Activated CD8-positive, alpha-beta T cell treated with anti-CD3 and anti-CD28 coated beads for 36 hours (primary cell): ENCODE measurements at places on chromosomes 12 and 14. TPM values are rescaled to one million over a fixed set of nuclear protein-coding genes. Genes with fewer than 3 reads are reported as not detected.

- DNase-seq: peak; percentile 20
Observed at GRCh38 chr12:28872654-28873268, 276.3 kb upstream of the FAR2 start.

DNA sequence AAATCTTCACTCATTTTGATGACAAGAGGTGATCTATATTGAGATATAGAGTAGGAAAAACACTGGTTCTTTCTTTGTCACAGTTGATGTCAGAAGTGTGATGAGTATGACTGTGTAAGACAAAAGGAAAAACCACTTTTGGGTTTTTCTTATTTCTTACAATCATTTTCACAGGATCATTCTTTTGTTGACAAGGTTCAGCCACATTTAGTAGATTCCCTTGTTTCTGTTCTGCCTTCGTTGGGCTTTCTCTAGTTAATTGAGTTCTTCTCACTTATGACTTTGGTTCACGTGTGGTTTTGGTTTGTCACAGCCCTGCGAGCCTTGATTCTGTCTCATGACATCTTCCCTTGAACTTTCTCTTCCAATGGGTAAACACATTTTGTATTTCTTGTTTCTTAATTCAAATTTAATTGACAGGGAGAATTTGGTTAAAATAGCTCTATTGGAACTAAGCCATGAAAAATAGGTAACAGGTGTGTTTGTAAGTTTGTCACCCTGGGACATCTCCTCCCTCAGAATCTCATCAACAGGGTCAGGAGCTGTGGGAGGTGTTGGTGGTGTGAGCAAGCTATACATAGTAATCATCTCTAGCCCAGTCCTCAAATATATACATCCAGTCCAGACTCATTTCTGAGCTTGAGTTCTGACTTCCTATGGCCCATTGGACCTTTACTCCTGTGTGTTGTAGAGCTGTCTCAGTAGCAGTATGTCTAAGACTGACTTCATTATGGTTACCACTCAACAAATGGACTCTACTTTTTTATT lies 255.3 kb downstream of the BMP4 start:
- DNase-seq: no peak

DNA sequence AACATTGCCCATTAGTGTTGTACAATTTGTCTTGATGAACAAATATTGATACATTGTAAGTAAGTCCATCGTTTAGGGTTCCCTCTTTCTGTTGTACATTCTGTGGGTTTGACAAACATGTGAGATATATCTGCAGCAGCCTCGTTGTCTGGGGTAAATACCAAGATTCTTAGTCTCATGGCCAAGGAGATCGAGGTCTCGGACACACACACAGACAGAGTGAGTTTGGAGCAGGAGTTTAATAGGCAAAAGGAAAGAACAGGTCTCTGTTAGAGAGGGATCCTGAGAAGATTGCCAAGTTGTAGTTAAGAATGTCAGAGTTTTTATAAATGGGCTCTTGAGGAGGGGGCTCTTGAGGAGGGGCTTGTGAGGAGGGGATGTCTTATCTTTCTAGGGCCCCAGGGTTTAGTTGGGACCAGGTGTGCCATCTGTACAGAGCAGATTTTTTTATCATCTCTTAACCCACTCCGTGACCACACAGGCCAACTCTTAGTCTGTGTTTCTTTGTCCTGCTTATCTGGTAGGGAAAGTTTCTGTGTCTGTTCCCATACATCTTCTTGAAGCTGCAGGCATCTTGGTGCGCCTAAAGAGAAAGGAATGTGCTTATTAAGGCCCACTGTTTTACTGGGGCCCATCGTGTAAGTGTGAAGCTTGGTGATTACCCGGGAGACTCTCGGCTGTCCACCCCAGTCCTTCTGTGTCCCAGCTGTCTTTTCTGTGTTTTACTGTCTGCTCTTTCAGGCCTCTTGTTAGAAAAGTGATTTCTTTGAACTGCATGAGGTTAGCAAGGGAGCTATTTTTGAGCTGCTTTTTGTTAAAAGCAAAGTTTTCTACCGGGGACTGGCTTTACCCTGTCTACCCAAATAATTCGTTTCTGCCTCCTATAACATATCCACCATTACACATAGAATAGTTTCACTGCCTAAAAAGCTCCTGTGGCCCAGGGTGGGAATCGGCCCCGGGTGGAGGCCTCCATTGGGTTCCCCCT lies 22.4 kb upstream of the CLEC2D start:
- DNase-seq: peak; percentile 20

DNA sequence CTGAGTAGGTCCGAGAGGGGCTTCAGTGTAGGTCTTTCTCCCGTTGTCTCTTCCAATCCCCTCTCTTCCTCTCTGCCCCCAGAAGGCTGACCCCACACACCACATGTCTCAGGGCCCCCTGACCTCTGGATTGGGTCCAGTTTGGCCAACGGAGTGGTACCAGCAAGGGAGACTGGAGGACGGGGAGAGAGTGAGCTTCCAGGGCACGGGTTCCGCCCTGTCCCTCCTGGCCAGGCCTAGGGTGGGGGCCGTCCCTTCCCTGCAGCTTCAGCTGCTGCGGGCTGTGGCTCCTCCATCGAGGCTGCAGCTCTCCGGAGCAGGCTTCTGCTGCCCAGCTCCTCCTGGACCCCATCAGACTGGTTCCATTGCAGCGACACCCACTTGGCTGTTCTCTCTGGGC lies 17.4 kb downstream of the FZD10 start:
- no peak for DNase-seq

DNA sequence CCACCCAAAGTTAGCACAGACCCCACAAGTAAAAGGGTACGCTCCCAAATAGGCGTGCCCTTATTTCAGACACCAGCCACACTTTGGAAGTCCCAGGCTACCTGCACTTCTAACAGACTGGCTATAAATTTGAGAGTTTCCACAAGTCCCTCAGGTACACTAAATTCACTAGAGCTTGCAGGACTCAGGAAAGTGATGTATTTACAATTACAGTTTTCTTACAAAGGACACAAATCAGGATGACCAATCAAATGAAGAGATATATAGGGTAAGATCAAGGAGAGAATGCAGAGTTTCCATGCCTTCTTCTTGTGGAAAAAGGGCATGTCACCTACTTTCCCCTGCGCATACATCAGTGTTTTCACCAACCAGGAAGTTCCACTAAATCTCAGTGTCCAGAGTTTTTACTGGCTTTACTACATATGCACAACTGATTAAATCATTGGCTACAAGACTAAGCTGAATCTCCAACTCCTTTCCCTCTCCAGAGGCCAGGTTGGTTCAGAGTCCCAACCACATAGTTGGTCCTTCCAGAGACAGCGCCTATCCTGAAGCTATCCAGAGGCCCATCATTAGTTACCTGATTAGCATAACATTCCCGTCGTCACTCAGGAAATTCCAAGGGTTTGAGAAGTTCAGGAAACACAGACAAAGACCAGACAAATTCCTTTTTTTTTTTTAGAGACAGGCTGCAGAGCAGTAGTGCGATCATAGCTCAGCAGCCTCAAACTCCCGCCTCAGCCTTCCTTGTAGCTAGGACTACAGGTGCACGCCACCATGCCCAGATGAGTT lies 84.2 kb downstream of the DENND5B start:
- DNase-seq: no peak

DNA sequence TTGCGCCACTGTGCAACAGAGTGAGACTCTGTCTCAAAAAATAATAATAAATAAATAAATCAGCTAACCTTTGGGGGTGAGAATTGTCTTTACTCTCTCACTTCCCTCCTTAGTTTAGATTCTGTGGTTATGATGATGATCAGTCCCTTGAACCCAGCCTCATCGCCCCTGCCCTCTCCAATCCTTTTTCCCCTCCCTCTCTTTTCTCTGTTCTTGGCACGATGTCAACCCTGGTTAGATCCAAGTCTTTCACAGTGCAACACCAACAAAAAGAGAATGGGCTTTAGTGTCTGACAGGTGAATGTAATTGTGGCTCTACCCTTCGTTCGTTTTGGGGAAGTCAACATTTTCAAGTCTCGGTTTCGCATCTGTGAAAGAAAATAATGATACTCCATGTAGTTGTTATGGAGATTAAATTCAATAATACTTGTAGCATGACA lies 59.0 kb downstream of the NTN4 start:
- no peak for DNase-seq

- no peak for DNase-seq
Observed at GRCh38 chr14:36652542-36653201, 9.0 kb upstream of the PAX9 start.

GRCh38 chr14:59585891-59586554 lies 9.4 kb upstream of the CCDC175 start:
- DNase-seq: no peak

- DNase-seq: no peak
Observed at GRCh38 chr12:11171969-11172675, 1.1 kb downstream of the SMIM10L1 start.

DNA sequence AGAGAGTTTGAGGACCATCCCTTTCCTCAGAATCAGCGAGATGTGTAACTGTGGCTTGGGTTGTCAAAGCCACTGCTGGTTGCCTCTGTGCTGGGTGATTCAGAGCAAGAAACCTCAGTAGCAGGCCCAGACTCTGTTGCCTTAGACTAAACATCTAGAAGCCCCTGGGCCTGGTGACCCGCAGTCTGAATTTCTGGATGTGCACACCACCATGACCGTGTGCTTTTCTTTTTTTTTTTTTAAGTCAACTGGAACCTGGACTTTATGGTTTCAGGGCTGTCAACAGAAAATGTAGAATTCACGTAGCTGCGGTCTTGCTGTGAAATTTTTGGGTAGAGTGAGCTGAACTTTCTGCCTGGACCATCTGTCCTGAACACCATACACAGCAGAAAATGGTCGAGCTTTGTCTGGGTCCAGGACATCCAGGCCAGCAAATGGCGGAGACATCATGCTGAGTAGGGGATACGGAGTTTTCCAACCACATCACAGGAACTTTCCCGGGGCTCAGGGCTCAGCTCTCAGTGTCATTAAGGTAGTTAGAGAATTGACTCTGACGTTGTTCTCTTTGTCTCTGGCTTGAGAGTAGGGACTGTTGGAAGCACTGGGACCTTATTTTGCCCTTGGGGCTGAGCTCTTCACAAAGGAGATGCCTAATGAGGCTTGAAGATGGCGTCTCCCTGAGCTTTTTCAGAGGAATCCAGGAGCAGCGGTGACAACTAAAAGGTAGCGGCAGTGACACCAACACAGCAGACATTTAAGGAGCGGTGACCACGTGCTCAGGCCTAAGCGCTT lies 23.0 kb upstream of the BATF start:
- peak; percentile 63 for DNase-seq

GRCh38 chr14:42112108-42112507 lies 505.4 kb downstream of the LRFN5 start:
- DNase-seq: no peak

DNA sequence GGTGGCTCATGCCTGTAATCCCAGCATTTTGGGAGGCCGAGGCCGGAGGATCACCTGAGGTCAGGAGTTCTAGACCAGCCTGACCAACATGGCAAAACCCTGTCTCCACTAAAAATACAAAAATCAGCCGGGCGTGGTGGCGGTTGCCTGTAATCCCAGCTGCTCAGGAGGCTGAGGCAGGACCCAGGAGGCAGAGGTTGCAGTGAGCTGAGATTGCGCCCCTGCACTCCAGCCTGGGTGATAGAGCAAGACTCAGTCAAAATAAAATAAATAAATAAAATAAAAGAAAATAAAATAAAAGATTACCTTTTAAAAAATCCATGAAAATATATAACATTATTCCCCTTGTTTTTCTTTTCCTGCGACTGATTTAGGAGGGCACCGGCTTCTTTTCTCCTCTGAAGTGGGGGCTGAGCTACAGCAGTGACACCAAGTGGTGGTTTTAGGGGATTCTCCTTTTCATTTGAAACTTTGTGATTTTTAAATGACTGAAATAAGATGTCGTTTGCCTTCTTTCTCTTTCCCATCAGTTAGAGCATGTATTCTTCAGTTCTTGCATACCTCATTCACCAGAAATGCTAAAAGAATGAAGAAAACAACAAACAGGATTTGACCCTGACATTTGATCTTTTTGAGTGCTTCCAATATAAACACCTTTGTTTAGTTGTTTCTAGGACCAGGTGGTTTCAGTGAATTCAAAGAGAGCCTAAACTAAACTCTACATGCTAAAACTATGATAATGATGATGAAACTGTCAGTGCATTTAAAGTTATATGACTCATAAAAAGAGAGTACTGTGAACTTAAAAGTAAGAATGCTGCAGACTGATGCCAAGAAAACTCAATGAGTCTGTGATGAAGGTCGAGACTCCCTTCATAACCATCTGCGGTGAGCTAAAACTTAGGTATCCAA lies 22.6 kb upstream of the PKP2 start:
- peak; percentile 4 for DNase-seq

- DNase-seq: no peak
Observed at GRCh38 chr14:77270361-77271112, 469 bp downstream of the NGB start.

- DNase-seq: no peak
Observed at GRCh38 chr12:59459966-59460660, 135.7 kb upstream of the SLC16A7 start.

- no peak for DNase-seq
Observed at GRCh38 chr12:125070661-125071390, 5.6 kb downstream of the AACS start.

DNA sequence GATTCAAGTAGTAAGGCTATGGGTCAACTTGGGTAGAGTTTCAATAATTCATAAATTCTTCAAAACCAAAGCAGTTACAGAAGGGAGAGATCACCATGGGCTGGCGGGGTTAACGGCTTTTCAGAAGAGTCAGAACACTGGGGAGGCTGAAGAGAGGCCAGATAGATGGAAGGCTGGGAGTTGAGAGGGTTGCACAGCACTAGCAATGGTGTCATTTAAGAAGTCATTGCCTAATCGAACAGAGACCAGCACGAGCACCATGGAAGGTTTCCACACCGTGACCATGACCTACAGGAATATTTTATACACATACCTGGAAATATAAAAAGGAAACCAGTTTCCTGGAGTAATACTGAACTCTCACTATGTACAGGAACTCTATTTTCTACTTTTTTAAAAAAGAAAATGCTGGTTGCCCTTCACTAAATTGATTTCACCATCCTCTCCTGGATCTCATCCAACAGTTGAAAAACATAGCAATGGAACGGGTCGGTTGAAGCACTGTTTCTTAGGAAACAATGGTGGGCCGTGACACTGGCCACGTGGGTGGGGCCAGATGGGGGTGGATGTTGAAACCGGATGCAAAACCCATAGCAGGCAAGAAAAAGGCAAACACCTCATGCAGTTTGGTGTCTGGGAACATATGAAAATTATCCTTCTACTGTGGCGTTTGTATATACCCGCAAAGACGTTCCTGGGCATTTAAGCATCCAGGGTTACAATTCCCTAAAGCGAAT lies 38.0 kb upstream of the RIN3 start:
- no peak for DNase-seq

- no peak for DNase-seq
Observed at GRCh38 chr12:13443498-13443897, 247.0 kb downstream of the EMP1 start.

GRCh38 chr12:40158592-40159111 lies 52.8 kb upstream of the SLC2A13 start:
- DNase-seq: no peak

GRCh38 chr14:38316922-38317321 lies 61.0 kb upstream of the CLEC14A start:
- no peak for DNase-seq

GRCh38 chr14:103702095-103702494 lies 13.2 kb downstream of the XRCC3 start:
- DNase-seq: no peak

The CLEC4D gene
- not detected for total RNA-seq

The KRT79 gene
- total RNA-seq: 1.6 TPM

The TCL1B gene
- not detected for total RNA-seq

The GMFB gene
- total RNA-seq: 29.2 TPM

The NR1H4 gene
- not detected for total RNA-seq

The SERPINA12 gene
- total RNA-seq: not detected
